ENCODE measurements at places on chromosomes 13 and 19. TPM values are rescaled to one million over a fixed set of nuclear protein-coding genes. Genes with fewer than 3 reads are reported as not detected.

ATXN8OS gene
- not detected for total RNA-seq

ZNF181 gene
- total RNA-seq, result 21.6 TPM

PHLDB3 gene
- total RNA-seq, result 6.0 TPM

TPTE2 gene
- total RNA-seq, result not detected

ZNF729 gene
- not detected for total RNA-seq

SCEL gene
- total RNA-seq, result not detected

KLF16 gene
- 9.8 TPM for total RNA-seq

MIA gene
- total RNA-seq, result 1.1 TPM

DNA sequence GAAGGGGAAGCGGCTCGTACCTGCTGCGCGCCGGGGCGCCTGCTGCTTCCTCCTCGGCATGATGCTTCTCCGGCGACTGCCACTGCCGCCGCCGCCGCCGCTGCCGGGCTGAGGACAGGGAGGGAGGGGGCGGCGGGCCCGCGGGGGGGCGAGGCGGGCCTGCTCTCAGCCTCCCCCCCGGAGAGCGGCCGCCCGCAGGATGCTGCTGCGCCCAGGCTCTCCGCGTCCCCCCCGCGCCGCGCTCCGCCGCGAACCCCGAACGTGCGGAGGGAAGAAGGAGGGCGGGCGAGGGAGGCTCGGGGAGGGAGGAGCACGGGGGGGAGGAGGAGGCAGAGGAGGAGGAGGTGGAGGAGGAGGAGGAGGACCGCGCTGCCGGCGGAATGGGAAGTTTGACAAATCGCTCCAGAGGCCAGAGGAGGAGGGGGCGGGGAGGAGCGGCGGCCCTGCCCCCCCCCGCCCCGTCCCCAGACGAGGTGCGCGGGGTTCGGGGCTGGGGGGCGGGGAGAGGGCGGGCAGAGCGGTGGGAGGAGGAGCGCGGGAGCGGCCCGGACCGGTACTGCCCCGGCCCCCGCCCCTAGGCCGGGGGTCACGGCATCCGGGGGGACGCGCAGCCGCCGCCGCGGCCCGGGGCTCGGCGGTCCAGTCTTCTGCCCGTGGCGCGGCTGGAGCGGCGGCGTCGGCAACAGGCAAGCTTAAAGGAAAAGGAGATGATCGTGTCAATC, at the start of gene TSHZ3:
Gene TSHZ3, minus strand, starts transcription at position 277 of the 722 bp plus-strand sequence. Its CDS starts 217 bp downstream, at position 60.
- DNase-seq, result peak; percentile 86

DNA sequence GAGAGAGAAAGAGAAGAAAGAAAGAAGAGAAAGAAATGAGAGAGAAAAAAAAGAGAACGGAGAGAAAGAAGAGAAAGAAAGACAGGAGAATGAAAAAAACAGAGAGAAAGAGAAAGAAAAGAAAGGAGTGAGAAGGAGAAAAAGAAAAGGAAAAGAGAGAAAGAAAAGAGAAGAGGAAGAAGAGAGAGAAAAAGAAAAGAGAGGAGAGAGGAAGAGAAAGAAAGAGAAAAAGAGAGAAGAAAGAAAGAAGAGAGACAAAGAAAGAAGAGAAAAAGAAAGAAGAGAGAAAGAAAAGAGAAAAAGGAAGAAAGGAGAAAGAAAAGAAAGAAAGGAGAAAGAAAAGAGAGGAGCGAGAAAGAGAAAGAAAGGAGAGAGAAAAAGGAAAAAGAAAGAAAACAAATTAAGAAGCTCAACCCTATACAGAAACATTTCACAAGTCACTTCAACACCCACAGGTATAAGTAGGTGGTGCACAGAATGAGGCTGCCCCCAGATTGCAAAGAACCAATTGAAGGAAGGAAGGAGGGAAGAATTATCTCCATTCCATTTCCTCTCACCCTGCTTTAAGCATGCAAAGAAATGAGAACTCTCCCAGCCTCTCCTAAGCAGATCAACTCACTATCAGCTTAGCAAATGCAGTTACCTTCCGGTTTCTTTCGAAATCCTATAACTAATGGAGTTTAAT, 98.8 kb upstream of the CACNA1A start:
- no peak for DNase-seq

DNA sequence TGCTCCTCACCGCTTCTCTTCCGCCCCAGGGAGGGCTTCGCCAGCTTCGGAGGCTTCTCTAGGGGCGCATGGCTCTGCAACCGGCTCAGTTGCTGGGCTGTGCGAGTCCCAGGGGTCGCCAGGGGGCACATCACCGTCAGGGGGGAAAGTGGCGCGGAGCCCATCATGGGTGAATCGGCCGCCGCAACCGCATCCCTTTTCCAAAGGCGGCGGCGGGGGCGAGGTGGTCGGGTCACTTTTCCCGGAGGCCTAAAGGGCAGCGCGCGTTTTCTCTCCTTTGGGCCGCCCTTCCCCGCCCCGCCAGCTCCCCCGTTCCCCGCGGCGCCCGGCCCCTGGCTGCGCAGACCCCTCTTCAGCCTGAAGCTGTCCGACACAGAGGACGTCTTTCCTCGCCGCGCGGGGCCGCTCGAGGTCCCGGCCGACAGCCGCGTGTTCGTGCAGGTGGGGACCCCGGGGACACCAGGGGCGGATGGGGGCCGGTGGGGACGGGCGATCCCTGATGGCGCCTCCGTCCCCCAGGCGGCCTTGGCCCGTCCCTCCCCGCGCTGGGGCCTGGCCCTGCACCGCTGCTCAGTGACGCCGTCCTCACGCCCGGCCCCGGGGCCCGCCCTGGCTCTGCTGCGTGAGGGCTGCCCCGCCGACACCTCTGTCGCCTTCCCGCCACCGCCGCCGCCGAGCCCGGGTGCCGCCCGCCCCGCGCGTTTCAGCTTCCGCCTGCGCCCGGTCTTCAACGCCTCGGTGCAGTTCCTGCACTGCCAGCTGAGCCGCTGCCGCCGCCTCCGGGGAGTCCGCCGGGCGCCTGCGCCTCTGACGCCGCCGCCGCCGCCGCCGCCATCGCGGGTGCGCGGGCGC, 1.7 kb downstream of the TGFBR3L start:
- DNase-seq, result peak; percentile 54

DNA sequence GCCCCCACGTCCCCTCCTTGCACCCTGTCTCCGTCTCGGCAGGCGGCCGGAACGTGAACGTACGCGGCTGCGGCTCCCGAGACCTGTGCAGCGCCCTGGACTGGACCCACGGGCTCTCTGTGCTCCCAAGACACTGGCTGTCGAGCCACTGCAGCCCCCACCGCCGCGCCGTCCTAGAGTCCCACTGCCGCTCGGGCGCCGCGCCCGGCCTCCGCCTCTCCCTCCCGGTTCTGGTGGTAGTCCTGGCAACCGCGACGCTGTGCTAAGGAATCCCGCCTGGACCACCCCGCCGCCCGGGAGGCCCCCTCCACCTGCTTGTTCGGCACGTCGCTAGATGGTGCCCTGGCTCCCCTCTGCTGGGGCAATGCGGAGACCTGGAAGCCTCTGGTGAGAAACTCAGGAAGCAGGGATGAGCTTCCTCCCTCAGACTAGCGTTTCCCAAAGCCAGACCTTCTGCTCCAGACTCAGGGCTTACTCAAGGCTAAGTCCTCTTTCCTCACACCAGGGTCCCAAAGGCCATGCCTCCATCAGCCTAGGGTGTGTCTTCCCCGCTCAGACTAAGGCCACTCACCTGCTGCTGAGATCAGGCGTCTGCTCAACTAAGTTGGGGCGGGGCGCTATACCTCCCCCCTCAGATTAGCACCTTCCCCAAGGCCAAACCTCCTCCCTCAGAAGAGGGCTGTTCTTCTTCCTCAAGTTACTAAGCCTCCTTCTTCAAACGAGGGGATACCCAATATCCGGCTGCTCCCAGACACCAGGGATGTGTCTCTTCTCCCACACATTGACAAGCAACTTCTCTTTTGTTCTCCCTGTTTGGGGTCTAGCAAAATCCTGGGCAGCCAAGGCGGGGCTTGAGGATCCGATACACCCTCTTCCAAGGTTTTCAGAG, 16.1 kb upstream of the IRGC start:
- peak; percentile 44 for DNase-seq

GRCh38 chr19:20359933-20360720, 193.1 kb downstream of the ZNF486 start:
- no peak for DNase-seq

DNA sequence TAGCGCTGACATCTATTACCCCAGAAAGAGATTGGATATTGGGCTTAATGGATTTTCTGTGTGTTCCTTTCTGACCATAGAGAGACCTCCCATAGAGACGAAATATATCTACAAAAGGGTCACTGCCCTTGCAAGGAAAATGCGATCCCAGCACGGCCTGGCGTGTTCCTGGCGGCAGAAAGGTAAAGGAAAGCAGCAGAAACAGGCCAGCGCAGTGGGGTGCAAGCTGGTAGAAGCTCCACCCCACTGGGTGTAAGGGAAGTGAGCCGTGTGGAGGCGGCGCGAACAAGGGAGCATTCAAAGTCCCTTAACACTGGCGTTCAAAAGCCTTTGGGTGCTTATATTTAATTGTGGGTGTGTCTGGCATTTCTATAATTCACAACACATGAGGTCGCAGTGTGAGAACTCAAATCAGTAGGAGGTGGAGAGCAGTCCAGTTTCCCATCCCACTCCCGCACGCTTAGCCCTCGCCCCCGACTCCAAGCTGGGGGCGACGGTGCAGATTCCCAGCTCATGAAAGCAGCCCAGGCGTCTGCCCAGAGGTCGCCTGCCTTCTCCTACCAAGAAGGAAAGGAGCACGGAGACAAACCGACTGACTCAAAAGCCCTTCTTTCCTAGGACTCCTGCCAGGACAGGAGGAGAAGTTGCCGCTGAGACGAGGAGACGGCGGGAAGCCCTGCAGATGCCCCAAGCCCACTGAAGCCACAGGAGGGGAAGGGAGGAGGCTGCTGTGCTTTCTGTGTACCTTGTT, 478.4 kb downstream of the FOXO1 start:
- no peak for DNase-seq

GRCh38 chr13:79645569-79645968, 164.6 kb downstream of the NDFIP2 start:
- no peak for DNase-seq

- DNase-seq, result no peak
Measured at GRCh38 chr19:45058622-45059159, 17.6 kb downstream of the ZNF296 start.

- DNase-seq, result no peak
Measured at GRCh38 chr13:97225533-97225932, 3.4 kb downstream of the MBNL2 start.

DNA sequence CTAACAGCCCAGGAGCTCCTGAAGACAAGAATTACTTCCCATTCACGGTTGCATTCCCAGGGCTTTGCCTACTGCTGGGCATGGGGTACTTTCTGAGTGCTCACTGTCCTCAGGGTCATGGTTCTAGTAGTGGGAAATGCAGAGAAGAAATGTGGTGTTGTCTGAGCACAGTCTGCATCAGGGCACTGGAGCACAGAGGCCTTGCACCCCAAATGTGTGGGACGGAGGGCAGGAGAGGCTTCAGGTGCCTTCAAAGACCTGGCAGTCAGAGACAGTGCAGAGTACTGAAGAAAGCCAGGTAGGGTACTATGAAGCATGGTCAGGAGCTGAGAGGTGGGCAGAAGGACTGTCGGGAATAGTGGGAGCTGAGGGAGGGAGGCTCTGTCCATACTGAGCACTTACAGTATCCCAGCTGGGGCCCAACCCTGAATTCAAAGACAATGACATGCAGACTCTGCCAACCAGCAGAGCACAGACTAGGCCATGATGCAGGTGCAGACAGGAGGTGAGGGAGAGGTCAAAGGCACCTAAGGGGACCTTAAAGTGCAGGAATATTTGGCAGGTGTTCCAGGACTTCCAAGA, 144.4 kb downstream of the USP12 start:
- DNase-seq, result no peak

DNA sequence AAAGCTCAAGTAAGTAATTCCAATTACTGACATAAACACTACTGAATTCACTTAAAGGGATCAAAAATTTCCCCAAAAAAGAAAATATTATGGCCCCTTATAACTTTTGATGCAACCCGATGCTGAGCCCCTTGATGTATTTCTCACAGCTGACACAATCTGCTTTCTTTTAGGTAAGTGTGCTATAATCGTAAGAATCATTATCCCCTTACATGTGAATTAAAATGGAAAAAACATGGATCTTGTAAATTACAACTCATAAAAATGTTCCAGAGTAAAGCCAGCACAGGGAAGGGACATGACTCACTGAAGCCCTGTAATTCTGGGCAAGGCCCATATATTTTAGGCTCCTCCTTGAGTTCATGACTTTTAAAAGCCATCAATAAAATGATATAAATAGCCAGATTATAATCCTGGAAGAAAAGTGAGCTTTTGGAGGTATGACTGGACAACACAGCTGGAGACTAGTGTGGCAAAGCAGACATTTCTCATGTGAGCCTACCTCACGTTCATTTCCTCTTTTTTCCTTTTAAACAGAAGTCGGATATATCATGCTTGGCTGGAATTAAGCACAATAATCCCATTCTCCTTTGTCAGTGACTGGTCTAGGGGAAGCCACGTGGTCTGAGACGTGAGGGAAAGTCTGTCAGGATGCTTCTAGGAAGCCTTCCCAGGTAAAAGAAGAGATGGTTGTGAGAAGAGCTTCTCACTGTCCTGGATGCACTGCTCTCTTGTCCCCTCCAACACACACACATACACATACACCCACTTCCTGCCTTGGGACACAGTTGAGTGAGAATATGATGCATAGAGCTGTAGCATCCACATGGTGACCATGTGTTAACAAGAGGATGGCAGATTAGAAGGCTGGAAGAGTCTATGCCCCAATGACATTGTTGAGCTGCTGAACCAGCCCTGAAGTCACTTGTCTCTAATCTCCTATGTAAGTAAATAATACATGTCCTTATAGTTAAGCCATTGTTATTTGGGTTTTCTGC, 165.4 kb downstream of the RGCC start:
- no peak for DNase-seq

GRCh38 chr13:104181526-104182231, 1115.5 kb upstream of the SLC10A2 start:
- DNase-seq, result no peak

- DNase-seq, result no peak
Measured at GRCh38 chr13:58592052-58592451, 960.5 kb downstream of the PCDH17 start.
